Camera-type eye (tissue), 1 donor: ENCODE measurements at places on chromosomes 13 and 19. TPM values are rescaled to one million over a fixed set of nuclear protein-coding genes. Genes with fewer than 3 reads are reported as not detected.

The MADCAM1 gene
- total RNA-seq: 1.3 TPM

The SLC7A9 gene
- 0.60 TPM for total RNA-seq

The ELSPBP1 gene
- 1.5 TPM for total RNA-seq

The ZNF850 gene
- 13.0 TPM for total RNA-seq

The KLK3 gene
- total RNA-seq: not detected

The CD70 gene
- 1.8 TPM for total RNA-seq

The FBXO17 gene
- 25.0 TPM for total RNA-seq

The NXNL1 gene
- 3.6 TPM for total RNA-seq
